ENCODE measurements at places on chromosomes 11 and 22.

DNA sequence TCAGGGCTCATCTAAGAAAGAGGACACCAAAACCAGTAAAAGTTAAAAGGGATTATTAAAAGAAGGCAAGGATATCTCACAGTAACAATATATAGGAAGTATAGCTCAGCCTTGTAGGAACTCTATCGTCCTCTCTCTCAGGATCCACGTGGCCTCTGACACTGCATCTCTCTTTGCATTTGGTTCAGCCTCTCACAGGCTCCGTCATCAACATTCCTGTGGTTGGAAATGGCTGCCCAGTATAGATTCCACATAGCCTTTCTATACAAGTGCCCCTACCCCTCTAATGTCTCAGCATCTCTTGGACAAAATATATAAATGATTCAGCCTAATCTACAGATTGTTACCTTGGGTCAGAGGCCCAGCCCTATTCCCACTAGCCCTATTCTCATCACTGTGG lies 101.3 kb upstream of the DBX1 start:
- DNase-seq: no peak

- no peak for DNase-seq
These were observed 585 bp upstream of the NADSYN1 start for GRCh38 chr11:71452199-71453036.

GRCh38 chr22:30744224-30744623 lies 49.5 kb downstream of the OSBP2 start:
- DNase-seq: no peak

DNA sequence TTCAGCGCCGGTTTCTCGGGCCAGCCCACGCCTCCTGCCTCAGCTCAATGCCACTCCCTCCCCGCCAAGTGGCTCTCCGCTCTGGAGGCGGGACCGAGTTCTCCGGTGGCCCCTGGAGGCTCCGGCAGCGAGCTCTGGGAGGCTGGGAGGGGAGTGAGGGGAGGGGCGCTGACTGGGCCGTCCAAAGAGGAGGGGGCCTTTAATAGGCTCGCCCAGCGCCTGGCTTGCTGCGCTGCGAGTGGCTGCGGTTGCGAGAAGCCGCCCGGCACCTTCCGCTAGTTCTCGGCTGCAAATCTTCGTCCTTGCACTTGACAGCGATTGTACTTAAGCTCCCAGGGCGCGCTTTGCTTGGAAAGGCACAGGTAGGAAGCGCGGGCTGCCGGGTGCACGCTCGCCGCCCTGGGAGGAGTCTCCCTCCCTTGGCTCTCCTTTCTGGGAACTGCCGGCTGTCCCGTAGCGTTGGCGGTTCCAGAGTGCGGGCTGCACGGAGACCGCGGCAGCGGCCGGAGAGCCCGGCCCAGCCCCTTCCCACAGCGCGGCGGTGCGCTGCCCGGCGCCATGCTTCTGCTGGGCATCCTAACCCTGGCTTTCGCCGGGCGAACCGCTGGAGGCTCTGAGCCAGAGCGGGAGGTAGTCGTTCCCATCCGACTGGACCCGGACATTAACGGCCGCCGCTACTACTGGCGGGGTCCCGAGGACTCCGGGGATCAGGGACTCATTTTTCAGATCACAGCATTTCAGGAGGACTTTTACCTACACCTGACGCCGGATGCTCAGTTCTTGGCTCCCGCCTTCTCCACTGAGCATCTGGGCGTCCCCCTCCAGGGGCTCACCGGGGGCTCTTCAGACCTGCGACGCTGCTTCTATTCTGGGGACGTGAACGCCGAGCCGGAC lies at the start of gene ADAMTS15:
Gene ADAMTS15 (plus strand): TSS at position 230 of the 894 bp plus-strand sequence. CDS start 329 bp downstream, at position 559.
- DNase-seq: no peak

- no peak for DNase-seq
These were observed 97.7 kb downstream of the TP53I11 start for GRCh38 chr11:44852952-44853351.

DNA sequence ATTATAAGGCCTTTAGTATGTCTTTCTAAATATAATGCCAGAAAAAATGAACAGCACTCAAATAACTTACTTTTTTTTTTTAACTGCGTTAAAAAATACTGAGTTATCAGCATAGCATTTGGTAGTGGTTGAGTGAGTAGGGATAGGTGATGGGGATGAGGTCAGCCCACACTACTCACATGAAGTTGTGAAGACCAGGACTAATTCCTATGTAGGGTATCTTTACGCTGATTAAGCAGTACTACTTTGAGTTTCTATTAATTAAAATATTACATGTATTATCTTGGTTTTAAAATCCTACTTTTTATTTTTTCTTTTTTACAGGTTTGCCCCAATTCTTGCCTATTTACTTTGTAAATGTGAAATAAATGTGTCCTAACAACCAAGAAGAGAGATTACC lies 13.5 kb downstream of the PHF21A start:
- no peak for DNase-seq

DNA sequence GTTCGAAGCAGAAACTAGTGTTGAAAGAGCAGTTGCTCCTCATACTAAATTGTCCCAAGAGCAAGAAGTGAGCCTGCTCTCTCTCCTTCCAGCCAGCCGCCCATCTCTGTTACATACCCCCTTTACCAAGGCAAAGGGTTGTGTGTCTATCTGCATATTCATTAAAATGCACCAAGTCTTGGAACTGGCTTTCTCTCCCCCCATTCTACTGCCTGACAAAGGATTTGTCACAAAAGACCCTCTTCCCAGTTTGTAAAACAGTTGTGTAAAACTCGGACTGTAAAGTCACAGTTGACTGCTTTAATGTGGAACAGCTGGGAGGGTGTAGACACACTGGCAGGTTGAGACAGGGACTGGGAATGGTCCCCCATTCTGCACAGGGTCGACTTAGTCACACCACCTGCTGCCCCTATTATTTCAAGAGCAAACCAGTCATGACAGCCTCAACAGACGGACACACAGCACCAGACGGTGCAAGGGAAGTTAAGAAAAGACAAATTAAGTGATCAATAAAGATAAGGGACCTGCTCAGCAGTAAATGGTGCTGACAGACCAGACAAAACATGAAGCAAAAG lies 60.0 kb upstream of the HTATIP2 start:
- no peak for DNase-seq

DNA sequence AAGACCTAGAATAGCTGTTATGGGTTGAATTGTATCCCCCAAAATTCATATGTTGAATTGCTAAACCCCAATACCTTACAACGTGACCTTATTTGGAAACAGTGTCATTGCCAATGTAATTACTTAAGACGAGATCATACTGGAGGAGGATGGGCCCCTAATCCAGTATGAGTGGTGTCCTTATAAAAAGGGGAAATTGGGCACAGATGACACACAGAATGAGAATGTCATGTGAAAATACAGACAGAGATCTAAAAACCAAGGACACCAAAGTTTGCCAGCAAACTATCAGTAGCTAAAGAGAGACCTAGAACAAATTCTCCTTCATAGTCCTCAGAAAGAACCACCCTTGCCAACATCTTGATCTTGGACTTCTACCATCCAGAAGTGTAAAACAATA lies 127.7 kb downstream of the ATXN10 start:
- DNase-seq: no peak

- DNase-seq: no peak
These were observed 2.3 kb downstream of the TKFC start for GRCh38 chr11:61335355-61335710.

Measured in stimulated activated CD4-positive, alpha-beta T cell treated with anti-CD3 and anti-CD28 coated beads, TNF-alpha, amount 100 ng/mL, for 24 hours (primary cell).